ENCODE measurements at places on chromosomes 3 and 15.

GRCh38 chr3:52197842-52198625, at the start of gene ALAS1:
Gene ALAS1 (plus strand): TSS chr3:52198160. CDS start chr3:52199242, 1,082 bp downstream.
- DNase-seq, result peak; percentile 12

DNA sequence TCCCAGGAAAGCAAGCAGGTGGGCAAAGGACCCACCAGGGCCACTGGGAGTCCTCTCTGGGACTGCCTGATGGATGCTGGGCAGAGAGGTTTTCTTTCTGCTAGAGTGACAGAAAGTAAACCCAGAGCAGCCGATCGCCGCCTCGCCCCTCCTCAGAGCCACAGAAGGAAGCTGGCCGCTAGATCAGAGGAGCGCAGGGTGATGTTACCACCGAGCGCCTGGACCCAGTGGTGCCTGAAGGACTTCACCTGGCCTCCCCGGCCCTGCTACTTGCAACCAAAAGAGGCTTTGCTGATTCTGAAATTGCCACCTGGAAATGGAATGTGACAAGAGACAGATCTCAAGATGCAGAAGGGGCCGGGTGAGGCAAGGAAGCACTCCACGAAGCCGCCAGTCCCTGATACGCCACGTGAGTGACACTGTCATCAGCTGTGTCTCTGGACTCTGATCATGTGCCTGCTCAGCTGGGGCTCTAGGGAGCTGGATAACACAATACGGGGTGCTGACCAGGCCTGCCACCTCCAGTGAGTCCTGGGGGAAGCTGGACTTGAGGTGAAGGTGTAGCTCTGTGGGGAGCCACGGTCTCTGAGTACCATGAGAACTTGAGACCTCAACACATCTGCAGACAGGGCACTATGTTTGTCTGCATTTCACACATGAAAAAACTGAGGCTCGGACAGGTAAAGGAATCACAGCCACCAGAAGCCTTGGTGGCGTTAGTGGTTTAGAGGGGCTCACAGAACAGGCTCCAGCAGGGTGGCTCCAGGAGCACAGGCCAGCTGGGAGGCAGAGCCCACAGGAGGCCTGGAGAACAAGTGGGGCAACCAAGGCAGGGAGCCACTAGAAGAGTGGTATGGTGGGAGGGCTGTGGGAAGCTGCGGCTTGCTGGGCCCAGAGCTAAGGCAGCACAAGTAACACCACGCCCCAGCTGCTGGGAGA, 137.9 kb upstream of the PRR20G start:
- no peak for DNase-seq

DNA sequence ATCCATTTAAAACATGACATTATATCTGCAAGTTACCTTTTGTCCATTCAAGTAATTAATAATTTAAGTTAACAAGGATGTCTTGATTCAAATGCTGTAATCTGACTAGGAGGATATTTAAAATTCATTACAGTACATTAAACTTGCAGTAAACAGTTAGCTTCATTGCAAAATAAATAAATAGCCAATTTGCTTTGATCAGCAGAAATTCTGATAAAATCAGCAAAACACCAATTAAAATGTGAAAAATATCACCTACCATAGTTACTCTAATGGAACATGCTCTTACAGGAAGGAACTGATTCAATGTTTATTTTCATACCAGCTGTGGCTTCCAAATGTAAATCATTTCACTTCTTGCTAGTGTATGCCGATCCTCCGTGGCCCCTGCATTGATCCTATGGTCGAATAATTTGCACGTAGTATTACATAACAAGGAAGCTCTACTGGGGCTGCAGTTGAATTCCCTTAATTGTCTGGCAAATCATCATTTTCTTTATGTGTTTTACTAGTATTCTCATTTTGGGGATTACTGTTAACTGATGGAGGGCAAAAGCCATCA, 150.7 kb downstream of the FOXB1 start:
- no peak for DNase-seq

GRCh38 chr3:45214061-45214680, 11.9 kb downstream of the TMEM158 start:
- no peak for DNase-seq

DNA sequence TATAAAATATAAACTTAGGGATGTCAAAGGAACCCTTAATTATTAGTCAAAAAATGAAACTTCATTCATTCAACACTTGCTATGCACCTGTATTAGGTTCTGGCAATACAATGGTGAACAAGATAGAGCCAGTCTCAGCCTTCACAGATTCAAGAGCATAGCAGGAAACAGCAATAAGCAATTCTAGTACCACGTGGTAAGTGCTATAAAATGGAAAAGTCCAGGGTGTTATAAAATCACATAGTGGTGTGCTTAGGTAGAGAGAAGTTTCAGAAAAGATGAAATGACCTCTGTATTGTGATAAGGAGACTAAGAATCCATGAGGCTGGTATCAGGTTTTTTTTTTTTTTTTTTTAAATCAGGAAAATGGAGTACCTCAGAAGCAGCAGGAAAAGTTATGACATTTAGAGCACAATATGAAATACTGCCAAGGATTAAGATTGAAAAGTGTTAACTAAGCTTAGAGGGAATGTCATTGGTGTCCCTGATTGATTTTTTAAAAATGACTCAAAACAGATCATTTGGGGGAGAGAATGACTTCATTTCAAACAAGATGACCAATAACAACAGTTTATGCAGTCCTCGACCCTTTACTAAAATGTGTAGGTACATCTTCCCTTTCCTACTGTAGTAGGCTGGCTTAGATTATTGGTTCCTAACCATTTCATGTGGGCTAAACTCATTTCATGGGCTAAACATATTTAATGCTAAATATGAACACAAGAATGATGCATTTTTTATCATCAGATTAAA, 5.0 kb downstream of the TOMM70 start:
- DNase-seq, result no peak

GRCh38 chr15:49830391-49830790, 209.5 kb downstream of the DTWD1 start:
- DNase-seq, result no peak

DNA sequence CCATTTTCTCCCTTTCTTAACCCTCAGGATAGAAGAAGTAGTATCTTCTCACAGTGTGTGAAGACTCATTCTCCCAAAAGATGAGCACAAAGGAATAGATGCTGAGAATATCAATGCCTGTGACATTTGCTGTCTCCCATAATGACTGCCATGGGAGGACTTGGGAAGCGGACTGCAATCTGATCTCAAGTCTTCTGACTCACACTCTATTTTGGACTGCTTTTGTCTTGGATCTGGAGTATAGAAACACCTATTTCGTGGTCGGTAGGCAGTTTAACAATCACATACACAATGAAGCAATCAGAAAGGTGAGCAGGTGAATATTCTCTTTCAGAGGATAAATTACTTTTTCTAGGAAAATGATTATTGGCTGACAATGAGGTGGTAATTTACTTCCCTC, 852.0 kb downstream of the FHIT start:
- no peak for DNase-seq

- DNase-seq, result no peak
These were observed 435.4 kb downstream of the WDR72 start for GRCh38 chr15:53324061-53324460.

GRCh38 chr3:29128001-29128400, 152.9 kb upstream of the RBMS3 start:
- no peak for DNase-seq

DNA sequence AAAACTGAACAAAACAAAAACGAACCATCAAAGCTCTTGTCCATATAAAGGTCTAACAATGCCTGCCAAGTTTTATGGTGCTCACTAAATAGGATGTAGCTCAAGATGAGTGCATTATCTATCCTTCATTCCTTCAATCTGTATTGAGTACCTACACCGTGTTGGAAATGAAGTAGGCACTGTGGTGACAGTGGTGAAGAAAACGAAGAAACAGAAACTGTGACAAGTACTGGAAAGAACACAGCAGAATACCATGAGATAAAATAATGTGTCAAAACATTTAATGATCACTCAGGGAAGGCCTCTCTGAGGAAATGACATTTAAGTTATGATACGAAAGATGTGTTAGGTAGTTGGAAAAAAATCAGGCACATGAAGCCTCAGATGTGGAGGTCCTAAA, 36.2 kb downstream of the CBLB start:
- DNase-seq, result no peak

- no peak for DNase-seq
These were observed 286.7 kb upstream of the TGFBR2 start for GRCh38 chr3:30319713-30320112.

GRCh38 chr3:22371036-22371435, 620.0 kb upstream of the ZNF385D start:
- no peak for DNase-seq

DNA sequence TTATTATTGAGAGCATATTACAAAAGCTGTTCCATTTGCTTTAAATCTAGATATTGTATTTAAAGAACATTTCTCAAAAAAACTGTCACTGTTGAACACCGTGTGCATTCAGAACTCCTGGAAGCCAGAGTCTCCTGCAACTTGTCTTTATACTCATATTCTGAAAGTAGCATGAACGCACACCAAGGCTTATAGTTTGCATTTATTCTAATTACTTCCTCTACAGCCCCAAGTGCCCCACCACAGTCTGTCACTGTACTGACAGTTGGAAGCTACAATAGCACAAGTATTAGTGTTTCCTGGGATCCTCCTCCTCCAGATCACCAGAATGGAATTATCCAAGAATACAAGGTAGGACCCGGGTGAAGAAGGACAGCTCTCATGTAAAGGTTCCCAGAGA, 537.4 kb downstream of the ROBO2 start:
- DNase-seq, result no peak

DNA sequence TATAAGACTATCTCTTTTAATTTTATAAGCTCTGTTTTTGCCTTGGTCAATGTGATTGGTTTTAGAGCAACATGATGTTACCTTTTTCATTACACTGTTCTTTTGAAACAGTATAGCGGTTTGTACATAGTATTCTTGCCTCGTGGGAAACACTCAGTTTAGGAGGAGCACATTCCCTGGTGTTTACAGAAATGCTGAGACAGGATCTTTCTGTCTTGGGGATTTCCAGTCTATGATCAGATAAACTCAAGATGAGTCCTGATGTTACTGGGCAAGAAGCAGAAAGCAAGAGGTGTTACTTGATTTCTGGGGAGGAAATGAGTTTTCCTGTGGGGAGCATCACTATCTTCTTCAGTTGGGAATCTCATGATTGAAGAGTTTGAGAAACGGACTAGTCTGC, 2.5 kb downstream of the TMEM266 start:
- DNase-seq, result no peak

GRCh38 chr3:196227629-196228493, 11.5 kb downstream of the SLC51A start:
- no peak for DNase-seq

DNA sequence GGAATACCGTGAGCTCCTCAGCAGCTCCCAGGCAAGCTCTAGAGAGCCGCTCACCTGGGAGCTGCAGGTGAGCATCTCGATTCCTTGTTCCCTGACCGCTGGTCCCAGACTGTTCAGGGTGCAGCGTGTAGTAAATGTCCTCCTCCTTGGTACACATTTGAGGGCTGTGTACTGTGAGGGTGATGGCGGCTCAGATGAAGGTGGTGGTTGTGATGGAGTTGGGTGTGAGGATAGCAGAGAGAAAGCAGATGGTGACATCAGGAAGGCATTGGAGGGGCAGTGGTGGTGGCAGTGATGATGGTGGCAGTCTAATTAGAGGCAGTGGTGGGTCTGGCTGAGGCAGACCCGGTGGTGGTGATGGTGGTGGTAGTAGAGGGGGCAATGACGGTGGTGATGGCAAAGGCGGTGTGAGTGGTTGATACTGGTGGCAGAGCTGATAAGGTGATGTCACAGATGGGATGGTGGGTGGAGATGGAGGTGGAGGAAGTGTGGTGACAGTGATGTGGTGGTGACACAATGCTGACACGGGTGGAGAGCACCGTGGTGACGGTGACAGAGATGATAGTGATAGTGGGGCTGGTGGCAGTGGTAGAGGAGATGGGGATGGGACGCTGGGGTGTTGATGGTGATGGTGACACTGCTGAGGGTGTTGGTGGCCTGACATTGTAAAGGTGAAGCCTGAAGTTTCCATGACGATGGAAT, at the start of gene DNAJB8:
Gene DNAJB8, minus strand, starts transcription at position 51 of the 702 bp plus-strand sequence. CDS start 3,645 bp downstream, outside the sequence.
- no peak for DNase-seq

- no peak for DNase-seq
These were observed 12.0 kb upstream of the FGD5 start for GRCh38 chr3:14806641-14807263.

DNA sequence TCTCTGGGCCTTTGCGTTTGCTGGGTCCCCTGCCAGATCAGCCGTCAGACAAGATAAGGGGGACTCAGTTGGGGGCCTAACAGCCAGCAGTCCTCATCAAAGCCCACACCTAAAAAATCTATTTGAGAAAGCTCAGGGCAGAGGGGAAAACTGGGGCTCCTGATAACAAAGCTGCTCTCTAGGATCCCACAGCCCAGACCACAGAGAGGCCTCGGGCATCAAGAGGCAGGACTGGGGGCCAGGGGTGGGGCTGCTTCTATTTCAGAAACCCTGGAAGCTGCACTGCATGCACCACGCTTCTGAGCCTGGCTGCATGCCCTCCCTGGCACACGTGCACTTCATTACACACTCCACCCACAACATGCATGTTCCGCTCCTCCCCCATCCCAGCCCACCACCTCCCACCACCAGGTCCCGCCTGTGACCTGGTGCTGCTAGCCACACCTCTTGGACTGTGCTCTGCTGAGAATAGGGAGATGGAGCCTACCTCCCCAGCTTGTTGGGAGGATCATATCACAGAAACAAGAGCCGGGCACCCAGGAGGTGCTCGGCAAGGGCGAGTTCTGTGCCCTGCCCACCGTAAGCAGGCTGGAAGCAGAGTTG, 26.6 kb downstream of the FBLN2 start:
- DNase-seq, result no peak

DNA sequence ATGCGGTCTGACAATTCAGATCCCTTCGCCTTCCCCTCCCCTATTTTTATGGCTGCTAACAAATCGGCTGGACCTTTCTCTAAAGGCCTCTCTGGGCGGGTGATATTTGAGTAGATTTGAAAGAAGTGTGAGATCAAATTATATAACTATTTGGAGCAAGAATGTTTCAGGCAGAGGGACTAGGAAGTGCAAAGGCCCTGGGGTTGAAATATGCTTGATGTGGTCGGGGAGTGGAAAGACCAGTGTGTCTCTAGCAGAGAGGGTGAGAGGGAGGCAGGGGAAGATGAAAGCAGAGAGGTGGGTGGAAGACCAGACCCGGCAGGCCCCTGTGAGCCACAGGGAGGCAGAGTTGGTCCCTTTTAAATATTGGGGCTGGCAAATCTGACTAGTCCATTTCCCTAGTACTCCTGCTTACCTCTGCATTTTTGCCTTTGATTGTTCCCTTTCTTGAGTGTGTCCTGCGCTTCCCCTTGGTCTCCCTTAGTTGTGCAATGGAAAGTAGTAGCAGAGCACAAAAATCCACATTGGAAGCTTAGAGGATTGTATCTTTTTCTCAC, 32.3 kb downstream of the SLCO3A1 start:
- no peak for DNase-seq

GRCh38 chr15:98069256-98069655, 108.8 kb downstream of the ARRDC4 start:
- DNase-seq, result no peak

DNA sequence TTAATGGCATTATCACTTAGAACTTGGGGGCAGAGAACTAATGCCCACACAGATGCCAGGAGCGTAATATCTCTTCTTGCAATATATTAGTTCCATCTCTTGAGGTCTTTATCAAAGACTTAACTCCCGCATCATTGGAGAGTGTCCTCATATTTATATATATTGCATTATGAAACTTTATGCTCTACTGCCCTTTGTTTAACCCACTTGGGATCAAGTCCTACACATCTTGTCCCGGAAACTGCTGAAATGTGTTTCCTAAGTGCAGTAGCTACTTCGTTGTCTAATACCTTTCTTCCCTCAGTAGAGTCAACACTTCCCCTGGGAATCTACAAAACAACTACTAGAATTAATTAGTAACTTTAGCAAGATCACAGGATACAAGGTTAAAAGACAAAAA, 1029.2 kb downstream of the OTOL1 start:
- DNase-seq, result no peak
